Mucosa of descending colon (tissue), 3 donors: ENCODE measurements at places on chromosomes 13 and 19. TPM values are rescaled to one million over a fixed set of nuclear protein-coding genes. Genes with fewer than 3 reads are reported as not detected.
A peak's percentile ranks its signal among the peaks of the same experiment; 100 is the strongest.

ONECUT3 gene
- not detected for total RNA-seq

S1PR5 gene
- 0.23 TPM for total RNA-seq

QPCTL gene
- 8.9 TPM for total RNA-seq

DNA sequence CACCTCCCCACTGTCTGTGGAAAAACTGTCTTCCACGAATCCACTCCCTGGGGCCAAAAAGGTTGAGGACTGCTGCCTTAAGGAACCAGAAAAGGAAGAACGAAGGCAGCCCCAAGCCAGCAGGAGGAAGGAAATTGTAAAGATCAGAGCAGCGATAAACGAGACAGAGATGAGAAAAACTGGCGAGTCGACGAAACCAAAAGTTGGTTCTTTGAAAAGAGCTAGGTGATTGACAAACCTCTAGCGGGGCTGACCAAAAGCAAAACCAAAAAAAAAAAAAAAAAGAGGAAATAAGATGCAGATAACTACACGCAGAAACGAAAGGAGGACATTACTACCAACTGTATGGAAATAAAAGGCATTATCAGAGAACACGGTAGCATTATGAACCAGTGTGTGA, 76.9 kb downstream of the GADD45B start:
- no peak for DNase-seq

DNA sequence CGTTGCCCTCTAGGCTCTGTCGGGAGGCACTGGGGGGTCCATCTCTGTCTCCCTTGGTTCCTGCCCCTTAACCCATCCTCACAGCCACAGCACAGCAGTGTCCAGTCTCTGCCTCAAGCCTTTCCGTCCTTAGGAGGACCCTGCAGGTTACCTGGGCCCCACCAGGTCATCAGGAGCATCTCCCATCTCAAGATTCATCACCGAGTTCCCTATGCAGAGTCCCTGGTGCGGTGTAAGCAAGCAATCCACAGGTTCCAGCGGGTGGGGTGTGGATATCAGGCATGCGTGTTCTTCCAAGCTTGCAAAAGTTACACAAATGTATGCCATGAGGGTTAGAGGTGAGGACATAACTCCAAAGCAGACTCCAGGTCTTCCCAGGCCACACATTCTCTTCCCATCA, 20.9 kb upstream of the GAS6 start:
- DNase-seq, result no peak

DNA sequence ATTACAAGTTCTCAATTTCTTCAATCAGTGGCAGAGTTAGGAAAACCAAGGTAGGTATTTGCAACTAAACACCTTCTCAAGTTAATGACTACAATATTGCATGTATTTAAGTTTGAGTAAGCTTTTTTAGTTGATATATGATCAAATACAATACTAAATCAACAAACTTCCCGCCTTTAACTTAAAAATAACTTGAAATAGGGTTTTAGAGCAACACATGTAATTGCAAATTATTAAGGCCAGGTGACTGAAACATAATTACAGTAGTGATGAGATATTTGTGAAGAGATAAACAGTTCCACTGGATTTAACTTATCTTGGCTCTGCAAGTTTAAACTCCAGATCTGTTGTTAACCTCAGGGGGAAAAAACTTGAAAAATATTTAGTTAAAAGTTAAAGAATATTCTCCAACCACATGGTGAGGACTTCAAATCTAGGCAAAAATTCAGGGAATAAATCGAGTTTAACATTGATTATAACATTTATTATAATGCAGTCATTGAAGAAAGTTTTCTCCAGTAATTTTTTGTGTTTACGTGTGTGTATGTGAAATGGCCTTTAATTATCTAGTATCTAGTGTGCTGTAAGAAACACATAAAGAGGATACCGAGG, 3.6 kb downstream of the DACH1 start:
- no peak for DNase-seq

GRCh38 chr19:14505488-14506239, 9.7 kb upstream of the GIPC1 start:
- peak; percentile 84 for DNase-seq

DNA sequence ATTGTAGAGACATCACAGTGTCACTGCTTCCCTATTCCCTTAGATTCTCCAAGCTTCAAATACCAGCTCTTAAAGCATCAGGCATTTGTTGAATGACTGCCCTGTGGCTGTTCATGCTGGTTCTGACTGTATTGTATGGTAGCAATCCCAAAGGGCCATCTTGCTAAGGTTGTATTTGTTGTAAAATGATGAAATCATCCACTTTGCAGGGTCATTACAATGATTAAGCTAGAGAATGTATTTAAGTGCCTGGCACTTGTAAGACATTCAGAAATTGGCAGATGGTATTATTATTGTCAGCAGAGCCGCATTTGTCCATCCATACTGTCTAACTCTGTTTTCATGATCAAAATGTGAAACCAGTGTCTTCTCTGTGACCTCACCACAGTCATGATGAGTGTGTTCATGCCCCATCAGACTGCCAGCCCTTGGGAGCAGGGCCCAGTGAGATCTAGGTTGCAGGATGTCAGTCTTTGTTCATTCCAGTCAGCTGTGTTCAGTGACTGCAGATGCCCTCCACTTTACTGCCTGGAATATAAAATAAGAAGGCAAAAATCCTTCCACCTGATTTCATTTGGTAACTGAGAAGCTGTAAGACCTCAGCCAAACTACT, 86.1 kb downstream of the DHRS12 start:
- DNase-seq, result no peak

GRCh38 chr19:49157445-49158224, at the start of gene TRPM4:
TRPM4 (plus strand) TSS chr19:49157792; CDS start chr19:49157867, 75 bp downstream.
- DNase-seq, result peak; percentile 93
